ENCODE measurements at places on chromosomes 12 and 14.

DNA sequence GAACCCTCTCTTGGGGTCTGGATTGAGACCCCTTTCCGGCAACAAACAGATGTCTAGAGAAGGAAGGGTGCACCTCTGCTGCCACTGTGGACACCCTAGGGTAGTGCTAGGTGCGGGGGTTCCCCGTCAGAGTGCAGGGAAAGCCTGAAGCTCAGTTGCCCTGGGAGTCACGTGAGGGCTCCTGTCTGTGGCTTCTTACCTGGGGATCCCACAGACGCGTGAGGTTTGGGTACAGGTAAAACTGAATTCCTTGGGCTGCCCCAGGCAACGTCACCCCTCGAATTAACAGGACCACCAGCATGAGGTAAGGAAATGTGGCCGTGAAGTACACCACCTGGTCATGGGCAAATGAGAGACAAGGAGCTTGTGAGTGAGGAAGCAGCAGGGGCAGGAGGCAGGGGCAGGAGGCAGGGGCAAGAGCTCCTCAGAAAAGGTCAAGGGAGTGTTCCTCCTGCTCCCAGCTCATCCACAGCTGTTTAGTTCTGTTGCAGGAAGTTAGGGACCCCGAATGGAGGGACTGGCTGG lies 21.0 kb upstream of the SLC6A12 start:
- DNase-seq, result no peak

- DNase-seq, result no peak
Measured at GRCh38 chr14:53851394-53852090, 105.1 kb downstream of the BMP4 start.

DNA sequence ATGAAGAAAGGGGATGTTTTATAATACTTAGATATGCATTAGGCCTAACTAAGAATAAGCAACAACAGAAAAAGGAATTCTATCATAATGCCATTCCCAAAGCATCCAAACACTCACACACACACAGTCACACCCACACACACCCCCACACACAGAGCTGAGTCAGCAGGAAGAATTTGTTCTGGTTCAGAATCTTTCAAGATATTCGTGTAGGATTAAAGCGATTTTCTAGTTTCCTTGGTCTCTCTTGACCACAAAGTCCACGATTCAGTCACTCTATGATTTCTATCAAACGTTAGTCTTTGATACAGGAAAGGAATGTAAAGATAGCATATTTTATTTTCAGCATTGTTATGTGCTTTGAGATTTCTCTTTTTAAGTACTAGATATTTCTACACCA lies 382.6 kb upstream of the DCN start:
- no peak for DNase-seq

DNA sequence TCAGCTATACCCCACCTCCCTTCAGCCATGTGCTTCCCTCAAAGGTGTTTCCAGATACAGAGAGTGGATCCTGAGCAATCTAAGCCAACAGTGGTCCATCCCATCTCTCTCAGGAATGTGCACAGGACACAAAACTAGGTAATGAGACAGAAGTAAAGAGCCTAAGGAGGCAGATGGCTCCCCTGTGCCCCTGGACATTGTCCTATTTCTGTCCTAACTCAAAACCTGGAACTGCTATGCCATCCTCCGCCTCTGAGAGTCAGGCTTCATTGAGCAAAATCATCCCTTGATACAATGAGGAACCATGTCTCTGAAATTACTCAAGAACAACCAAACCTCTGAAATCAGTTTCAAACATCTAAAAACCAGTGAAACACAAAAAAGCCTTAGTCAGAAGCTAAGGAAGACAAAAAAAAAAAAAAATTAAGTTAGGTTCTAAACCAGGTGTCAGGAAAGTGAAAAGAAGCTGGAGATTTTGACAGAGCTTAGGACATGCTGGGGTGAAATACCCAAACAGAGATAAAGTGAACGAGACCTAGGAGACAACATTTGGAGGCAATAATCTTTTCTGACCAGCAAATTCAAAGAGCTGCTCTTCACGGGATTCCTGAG lies 200.3 kb upstream of the PLEKHG7 start:
- no peak for DNase-seq

DNA sequence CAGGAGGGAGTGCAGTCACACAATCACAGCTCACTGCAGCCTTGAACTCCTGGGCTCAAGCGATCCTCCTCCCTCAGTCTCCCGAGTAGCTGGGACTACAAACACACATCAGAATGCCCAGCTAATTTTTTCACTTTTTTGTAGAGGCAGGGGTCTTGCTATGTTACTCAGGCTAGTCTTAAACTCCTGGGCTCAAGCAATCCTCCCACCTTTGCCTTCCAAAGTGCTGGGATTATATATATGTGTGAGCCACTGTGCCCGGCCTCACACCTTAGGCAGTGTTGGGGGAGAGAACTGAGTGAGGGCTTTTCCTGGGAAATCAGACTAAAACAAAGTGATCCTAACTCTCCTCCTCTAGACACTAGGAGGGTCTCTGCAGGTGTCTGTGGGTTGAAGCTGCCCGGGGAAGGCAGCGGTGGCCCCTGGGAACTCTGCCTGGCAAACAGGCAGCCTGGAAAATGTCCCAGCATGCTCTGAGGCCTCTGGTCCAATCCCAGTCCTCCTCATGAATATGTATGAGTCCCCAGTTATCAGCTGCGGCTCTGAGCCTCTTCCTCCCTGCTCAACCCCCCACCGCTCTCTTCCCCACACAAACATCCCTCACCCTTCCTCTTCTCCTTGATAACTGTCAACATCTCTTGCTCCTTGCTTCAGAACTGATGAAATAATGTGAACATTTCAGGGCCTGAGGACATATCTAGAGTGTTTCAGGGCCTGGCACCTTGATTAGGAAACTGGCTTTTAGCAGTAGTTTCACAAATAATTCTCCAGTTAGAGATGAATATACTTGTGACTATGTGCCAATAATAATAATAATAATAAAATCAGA lies 7.9 kb upstream of the NAA25 start:
- no peak for DNase-seq

- DNase-seq, result no peak
Measured at GRCh38 chr14:95235767-95236166, 78.4 kb upstream of the DICER1 start.

DNA sequence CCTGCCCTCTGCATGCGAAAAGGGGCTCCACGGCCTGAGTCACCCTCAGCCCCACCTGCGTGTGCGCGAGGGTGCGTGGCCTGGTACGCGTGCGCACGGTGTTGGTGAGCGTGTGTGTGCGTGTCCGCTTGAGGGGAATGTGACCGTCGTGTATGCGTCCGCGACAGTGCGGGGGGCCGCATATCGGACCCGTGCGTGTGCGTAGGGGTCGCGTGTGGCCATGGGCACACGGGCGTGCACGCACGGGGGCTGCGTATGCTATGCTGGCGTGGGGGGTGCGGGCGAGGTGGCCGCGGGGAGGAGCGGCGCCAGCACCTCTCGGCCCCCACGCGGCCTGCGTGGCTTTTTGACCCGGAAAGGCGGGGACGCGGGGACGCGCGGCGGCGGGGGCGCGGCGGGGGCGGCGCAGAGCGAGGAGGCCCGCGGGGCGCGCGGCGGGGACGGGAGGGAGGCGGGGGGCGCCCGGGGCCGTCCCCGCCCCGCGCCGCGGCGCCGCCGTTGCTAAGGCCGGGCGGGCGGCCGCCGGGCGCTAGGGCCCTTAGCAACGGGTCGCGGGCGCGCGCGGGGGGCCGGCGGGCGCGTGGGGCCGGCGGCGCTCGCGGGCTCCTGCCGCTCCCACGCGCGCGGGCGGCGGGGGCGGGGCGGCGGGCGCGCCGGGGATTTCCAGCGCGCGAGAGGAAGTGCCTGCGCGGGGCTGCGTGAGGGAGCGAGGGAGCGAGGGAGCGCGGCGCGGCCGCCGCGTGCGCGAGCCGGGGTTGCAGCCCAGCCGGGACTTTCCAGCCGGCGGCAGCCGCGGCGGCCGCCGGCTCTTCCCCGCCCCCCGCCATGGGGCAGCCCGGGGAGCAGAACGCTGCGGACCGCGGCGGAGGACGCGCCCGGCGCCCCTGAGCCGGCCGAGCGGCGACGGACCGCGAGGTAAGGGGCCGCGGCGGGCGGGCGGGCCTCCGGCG lies at the start of gene TRAF3:
Gene TRAF3 (plus strand): TSS at position 689 of the 950 bp plus-strand sequence. CDS start 92,753 bp downstream, outside the sequence.
- peak; percentile 77 for DNase-seq

GRCh38 chr12:49910331-49911212 lies 6.9 kb upstream of the FAIM2 start:
- DNase-seq, result no peak

DNA sequence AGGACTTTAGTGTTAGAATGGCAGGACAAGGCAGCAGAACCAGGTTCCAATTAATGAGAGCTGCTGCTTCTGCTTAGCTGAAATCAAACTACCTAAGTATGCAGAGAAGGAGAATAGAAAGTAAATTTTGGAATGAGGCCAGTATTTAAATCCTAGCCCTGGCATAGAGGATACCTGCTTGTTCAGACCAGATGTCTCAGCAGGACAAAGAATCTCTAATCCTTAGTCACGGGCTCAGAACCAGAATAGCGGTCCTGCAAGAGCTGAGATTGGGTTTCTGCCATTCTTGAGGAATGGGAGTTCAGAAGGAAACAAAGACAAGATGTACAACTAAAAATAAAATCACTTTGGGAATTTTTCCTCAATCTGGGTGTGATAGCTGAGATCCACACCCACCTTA lies 550.8 kb upstream of the TMEM132C start:
- DNase-seq, result no peak

DNA sequence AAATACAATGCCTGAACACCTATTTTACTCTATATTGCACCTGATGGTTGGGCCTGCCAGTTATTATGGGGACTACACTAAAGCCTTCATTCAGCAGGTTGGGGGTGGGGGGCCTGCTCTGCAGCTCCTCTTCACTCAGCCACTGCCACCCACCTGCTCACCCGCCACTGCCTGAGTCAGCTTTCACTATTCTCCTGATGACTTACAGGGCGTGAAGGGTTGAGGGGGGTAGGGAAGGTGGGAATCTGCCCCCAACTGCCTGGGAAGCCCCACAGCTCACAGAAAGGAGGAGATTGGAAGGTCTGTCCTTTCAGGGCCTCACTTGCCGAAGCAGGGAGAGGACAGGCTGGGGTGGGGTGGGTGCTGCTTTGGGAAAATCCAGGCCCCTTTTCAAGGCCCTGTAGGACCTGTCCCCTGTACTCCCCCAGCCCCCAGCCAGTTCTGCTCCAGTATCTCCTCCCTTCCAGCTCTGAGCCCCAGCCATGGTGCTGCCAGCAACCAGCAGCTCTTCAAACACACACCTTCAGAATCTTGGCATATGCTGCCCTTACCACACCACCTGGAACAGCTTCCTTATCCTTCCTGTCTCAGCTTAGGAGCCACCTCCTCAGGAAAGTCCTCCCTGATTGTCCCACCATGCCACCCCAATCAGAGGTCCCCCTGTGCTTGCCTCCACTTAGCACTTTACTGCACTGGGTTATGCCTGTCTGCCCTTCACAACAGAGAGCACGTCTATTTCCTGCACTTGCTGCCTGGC lies 33.1 kb downstream of the IRF2BPL start:
- no peak for DNase-seq

- DNase-seq, result no peak
Measured at GRCh38 chr14:104051092-104051813, 34.2 kb upstream of the ASPG start.

- DNase-seq, result no peak
Measured at GRCh38 chr14:61262082-61262481, 19.1 kb downstream of the TMEM30B start.

GRCh38 chr12:68450947-68451260 lies 118.7 kb upstream of the MDM1 start:
- DNase-seq, result no peak

DNA sequence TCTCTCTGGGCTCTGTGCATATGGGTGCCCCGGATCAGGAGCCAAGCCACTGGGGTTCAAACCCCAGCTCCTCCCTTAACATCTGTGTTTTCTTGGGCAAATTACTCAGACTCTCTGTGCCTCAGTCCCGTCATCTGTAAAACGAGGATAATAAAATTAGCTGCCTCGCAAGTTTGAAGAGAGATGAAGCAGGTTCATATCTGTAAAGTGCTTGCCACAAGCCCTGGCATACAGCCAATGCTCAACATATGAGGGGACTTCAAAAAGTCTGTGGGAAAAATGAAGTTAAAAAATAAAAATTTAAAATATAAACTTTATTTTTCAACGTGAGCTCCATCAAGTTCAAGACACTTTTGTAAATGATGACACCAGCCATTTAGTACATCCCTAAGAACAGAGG lies 276.7 kb downstream of the FOXN3 start:
- no peak for DNase-seq

DNA sequence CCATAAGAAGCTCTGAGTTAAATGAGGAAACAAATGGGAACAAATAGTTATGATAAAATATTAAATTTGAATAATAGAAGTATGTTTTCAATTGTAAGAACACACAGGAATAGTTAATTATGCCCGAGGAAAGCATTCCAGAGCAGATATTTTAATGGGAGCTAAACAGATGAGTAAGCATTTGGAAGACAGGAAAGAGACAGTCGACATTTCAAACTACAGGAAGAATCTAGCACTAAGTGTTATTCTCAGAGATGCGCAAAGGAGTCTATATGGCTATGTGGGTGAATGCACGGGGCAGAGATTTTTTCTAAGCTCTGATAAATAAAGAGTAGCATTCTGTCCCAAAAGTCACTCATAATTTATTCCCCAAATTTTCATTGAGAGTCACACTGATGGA lies 64.5 kb upstream of the SSTR1 start:
- no peak for DNase-seq

GRCh38 chr14:23302290-23303225 lies at the start of gene PPP1R3E:
PPP1R3E (minus strand) TSS chr14:23302859; CDS start chr14:23302576, 283 bp downstream.
- DNase-seq, result peak; percentile 79

GRCh38 chr12:83016991-83017390 lies 330.3 kb downstream of the TMTC2 start:
- DNase-seq, result no peak

DNA sequence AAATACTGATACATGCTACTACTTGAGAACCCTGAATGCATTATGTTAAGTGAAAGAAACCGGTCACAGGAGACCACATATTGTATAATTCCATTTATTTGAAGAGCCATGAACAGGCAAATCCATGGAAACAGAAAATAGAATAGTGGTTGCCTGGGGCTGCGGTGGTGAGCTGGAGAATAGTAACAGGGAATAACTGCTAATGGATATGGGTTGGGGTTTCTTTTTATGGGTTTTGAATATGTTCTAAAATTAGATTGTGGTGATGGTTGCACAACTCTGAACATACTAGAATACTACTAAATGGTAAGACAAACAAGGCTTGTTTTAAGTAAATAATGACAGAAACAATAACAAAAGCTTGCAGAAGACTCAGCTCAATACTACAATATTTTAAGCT lies 293.0 kb downstream of the BTG1 start:
- DNase-seq, result no peak

DNA sequence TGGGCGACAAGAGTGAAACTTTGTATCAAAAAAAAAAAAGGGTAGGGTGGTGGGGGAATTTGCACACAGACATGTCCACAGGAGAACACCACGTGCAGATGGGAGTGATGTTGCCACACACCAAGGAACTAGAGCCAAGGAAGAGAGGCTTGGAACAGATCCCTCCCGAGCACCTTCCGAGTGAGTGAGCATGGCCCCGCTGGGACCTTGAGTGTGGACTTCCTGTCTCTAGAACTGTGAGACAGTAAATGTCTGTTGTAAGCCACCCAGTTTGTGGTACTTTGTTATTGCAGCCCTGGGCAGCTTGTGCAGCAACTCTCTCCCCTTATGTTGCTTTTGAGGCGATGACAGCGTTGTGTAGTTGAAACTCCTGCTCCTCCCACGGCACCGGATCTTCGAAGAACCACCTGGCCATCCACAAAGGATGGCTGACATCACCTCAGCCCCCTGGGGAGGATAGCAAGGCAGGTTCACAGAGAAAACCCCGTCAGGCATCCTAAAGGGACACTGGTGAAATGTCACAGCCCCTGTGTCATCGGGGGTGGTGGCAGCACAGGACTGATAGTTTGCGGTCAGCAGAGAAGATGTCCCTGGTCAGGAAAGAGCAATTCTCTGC lies 54.7 kb upstream of the PLEKHG3 start:
- no peak for DNase-seq
